ENCODE measurements at places on chromosomes 5 and 9.
A peak's percentile ranks its signal among the peaks of the same experiment; 100 is the strongest.

DNA sequence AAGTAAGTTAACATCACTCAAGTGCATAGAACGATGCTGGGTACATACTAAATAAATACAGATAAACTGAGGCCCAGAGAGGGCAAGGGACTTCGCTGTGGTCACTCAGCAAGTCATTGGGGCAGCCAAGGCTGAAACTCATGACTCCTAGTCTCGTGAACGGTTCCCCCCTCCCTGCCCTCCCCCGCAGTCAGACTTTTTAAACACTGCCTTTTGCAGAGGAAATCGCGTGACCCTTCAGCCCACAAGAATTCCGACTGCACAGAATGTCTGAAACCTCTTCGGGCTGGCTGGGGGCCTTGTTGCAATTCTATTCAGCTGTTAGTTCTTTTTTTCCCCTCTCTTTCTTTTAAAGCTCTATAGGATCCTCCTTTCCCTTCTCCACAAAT lies 28.1 kb downstream of the NEK6 start:
- DNase-seq = peak; percentile 67

- DNase-seq = no peak
These were observed 274.2 kb downstream of the TMEM167A start for GRCh38 chr5:82802954-82803353.

- no peak for DNase-seq
These were observed 78.3 kb upstream of the SEMA6A start for GRCh38 chr5:116652903-116653302.

DNA sequence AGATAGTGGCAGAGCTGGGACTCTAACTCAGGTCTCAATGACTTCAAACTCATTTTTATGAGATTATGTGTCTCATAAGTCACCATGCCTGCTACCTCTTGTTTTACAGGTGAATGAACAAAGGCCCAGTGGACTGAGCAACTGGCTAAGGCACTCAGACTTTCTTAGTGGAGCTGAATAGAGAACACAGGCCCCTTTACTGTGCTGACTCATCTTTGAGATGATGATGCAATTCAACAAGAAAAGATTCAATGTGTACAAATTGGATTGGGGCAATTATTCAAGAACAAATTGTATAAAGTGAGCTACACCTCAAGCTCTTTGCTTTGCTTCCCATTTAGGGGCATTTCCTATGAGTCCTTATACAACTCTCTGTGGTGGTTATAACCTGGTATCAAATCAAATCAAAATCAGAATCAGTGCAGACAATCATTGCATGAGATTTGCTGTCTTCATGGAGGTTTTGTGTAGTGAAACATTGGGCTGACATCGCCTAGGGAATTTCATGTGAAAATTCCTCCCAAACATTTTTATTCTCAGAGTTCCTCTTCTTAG lies 84.3 kb upstream of the PPP2R2B start:
- DNase-seq = no peak

All from activated CD4-positive, alpha-beta T cell treated with anti-CD3 and anti-CD28 coated beads, Interleukin-2, amount 50 U/mL, for 48 hours (primary cell).